Fibroblast of the aortic adventitia (primary cell): ENCODE measurements at places on chromosomes 6 and 20. TPM values are rescaled to one million over a fixed set of nuclear protein-coding genes. Genes with fewer than 3 reads are reported as not detected.

The MARCKS gene
- total RNA-seq = 122 and 144 TPM in 2 replicates

The COL19A1 gene
- total RNA-seq = under 0.01 and 0.09 TPM in 2 replicates

The SOX18 gene
- total RNA-seq = 0.57 TPM in 1 of 2 replicates, not detected in the other

The SASH1 gene
- total RNA-seq = 59.5 and 60.2 TPM in 2 replicates

The C6orf132 gene
- 0.63 and 1.4 TPM in 2 replicates for total RNA-seq

The ENPP4 gene
- total RNA-seq = 0.99 and 6.1 TPM in 2 replicates

The CHRNA4 gene
- total RNA-seq = not detected in 2 replicates

The ANKRD6 gene
- total RNA-seq = 14.6 and 18.1 TPM in 2 replicates

The CDH26 gene
- total RNA-seq = 0.09 TPM in 1 of 2 replicates, not detected in the other

The PTK6 gene
- not detected in 2 replicates for total RNA-seq

The RNF144B gene
- total RNA-seq = 0.54 and 1.2 TPM in 2 replicates

The PDRG1 gene
- 3.0 and 3.8 TPM in 2 replicates for total RNA-seq

The BPIFB2 gene
- not detected in 2 replicates for total RNA-seq

The NKX2-2 gene
- total RNA-seq = not detected in 2 replicates

The KHDC3L gene
- not detected in 2 replicates for total RNA-seq

The HEY2 gene
- total RNA-seq = 0.09 and 0.25 TPM in 2 replicates

The CFAP61 gene
- 0.18 TPM in 1 of 2 replicates, not detected in the other for total RNA-seq

The NPEPL1 gene
- total RNA-seq = 24.5 and 33.1 TPM in 2 replicates
